Left renal pelvis (tissue), 4 donors: ENCODE measurements at places on chromosomes 7 and 10. TPM values are rescaled to one million over a fixed set of nuclear protein-coding genes. Genes with fewer than 3 reads are reported as not detected.

The C10orf67 gene
- polyA plus RNA-seq, result 2.7 TPM

The SPDYE11 gene
- polyA plus RNA-seq, result 1.3 TPM

The PAX4 gene
- not detected for polyA plus RNA-seq

The GPR85 gene
- polyA plus RNA-seq, result 0.89 TPM

The THSD7A gene
- polyA plus RNA-seq, result 62.2 TPM

The SUN3 gene
- polyA plus RNA-seq, result 0.12 TPM

- DNase-seq, result peak; percentile 41
These were observed 95.4 kb downstream of the FAM53B start for GRCh38 chr10:124648738-124649137.

- DNase-seq, result no peak
These were observed 198.0 kb downstream of the CSTF2T start for GRCh38 chr10:51501396-51501795.

DNA sequence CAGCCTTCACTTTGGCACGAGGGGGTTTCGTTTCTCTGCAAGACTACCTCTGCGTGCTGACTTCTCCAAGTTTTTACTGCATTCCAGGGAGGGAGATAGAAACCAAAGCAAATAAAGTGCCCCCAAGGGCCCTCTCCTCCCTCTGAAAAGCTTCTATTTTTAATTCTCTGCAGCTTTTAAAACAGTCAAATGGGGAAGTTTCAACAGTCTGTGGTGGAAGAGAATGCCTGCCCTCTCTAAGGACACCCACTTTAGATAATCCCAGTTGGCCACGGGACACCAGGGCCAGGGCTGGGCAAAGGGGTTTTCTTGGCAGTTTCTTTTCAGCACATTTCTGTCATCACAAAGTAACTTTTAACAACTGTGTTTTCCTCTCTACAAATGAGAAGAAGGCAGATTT is 386.7 kb upstream of the NPVF start:
- no peak for DNase-seq

GRCh38 chr10:55747244-55747643 is 613.8 kb downstream of the ZWINT start:
- DNase-seq, result no peak

- no peak for DNase-seq
These were observed 254.7 kb downstream of the PAXIP1 start for GRCh38 chr7:154748089-154748786.

- DNase-seq, result no peak
These were observed 97.5 kb downstream of the MKI67 start for GRCh38 chr10:128028508-128029289.

- DNase-seq, result no peak
These were observed 58.9 kb downstream of the CAMK2B start for GRCh38 chr7:44266526-44266925.

- DNase-seq, result no peak
These were observed 113.6 kb downstream of the PRLHR start for GRCh38 chr10:118481871-118482270.

- DNase-seq, result peak; percentile 12
These were observed 47.6 kb downstream of the ICA1 start for GRCh38 chr7:8214244-8214824.

DNA sequence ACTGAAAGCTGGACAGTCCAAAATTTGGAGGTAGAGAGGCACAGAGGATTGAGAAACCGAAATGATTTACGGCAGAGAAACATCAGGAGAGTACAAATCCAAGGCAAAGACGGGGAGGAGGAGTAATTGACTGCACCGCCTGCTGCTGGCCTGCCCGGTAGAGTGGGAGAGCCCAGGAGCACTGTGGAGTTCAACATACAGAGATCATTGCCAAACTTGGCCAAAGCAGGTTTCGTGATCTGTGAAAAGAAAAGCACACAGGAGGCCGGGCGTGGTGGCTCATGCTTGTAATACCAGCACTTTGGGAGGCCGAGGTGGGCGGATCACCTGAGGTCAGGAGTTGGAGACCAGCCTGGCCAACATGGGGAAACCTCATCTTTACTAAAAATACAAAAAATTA is 306.0 kb upstream of the PFKP start:
- DNase-seq, result no peak

DNA sequence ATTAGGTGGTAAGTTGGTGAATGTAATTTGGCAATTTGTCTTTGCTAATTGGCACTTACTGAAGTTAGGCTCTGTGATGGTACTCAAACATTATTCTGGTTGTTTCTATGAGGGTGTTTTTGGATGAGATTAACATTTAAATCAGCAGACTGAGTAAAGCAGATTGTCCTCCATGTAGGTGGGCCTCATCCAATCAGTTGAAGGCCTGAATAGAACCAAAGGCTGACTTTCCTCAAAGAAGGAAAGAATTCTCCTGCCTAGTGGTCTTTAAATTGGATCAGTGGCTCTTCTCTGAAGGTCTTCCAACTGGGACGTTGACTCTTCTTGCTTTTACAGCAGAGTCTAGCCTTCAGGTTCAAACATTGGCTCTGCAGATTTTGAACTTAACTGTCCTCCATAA is 278.3 kb downstream of the KIF20B start:
- DNase-seq, result no peak

- peak; percentile 80 for DNase-seq
These were observed 59.3 kb upstream of the COMTD1 start for GRCh38 chr10:75294866-75295701.

DNA sequence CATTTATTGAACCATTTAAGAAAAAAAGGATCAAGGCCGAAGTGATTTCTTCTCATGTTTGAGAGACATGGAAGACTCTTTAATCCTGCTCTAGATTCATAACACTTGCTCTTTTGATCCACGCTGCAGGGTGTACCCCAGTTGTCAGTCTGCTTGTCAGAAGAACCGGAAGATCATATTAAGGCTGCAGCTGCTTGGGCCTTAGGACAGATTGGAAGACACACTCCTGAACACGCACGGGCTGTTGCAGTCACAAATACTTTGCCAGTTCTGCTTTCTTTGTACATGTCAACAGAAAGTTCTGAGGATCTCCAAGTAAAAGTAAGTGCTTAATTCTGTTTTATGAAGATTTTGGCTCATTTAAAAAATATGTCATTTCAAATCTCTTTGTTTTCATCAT is 46.3 kb downstream of the SPAG6 start:
- DNase-seq, result no peak

DNA sequence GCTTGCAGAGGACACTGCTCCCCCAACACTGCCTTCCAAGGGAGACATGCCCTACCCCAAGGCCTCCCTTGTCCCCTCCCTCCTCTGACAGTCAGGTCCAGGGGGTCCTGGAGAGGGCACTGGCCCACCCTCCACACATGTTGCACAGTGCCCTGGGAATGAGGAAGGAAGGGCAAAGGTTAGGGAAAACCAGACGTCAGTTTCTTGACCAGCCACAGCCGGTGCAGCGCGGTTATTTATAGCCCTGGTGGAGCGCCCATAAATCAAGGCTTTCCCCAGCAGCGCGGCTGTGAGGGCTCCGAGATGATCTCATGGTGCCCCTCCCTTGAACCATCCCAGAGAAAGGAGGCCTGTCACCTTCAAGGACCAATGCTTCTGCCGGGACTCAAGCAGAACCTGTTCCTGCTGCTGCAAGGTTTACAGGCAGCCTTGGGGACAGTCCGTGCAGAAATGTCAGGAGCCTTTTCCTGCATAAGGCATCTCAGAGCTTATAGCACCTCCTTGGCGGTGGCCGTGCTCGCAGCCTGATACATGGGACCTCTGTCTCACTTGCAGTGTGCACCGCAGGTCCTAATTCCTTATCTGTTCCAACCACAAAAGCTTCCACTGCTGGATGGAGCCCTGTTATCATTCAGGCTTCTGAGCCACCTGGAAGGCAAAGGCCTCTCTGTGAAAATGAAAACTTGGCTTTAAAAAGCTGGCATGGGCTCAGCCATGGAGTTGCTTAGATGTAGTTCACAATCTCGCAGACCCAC is 127.3 kb downstream of the LHPP start:
- DNase-seq, result peak; percentile 84

DNA sequence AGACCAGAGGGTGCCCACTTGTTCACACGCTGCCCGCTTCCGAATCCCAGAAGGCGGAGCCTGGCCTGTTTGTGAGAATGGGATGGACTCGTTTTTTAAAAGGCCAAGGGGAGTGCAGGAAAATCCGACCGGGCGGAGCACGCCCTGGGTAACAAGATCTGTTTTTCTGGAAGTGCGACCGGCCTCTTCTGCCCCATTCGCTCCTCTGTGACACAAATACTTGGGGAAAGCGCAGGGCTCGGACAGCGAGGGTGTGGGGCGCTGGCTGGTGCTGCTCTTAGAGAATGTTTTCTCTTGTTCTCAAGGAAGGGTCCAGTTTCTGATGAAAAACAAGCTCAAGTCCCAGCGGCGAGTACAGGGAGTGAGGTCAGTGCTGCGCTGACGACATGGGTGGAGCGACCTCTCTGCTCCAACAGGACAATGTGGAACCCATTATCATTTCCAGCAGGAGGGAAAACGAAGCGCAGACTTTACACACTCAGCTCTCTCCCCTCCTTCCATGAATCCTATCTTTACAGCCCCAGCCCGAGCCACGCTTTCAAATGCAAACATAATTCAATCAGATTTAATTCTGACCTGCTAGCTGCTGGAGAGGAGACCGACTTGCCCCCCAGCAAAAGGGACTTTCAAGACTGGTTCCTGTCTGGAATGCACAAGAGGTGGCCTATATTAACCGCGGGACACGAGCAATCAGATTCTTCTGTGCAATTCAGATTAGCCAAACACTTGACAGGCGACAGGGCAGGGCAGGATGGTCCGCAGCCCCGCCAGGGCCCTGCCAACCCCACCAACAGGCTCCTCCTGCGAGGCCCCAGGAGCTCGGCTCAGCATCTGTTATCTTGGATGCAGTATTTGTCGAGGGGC is 1.1 kb downstream of the RADIL start:
- DNase-seq, result no peak

DNA sequence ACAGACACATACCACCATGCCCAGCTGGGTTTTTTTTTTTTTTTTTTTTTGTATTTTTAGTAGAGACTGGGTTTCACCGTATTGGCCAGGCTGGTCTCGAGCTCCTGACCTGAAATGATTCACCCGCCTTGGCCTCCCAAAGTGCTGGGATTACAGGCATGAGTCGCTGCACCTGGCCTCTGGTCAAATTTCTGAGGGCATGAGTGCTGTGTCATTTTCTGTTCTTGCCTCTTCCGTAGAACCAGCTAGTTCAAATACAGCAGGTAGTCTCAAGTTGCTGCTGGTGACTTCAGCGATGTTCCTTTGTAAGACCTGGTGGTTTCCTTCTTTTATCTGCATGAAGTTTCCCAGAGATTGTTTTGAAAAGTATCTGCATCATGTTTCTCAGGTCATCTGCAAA is 134.8 kb upstream of the SHH start:
- no peak for DNase-seq

DNA sequence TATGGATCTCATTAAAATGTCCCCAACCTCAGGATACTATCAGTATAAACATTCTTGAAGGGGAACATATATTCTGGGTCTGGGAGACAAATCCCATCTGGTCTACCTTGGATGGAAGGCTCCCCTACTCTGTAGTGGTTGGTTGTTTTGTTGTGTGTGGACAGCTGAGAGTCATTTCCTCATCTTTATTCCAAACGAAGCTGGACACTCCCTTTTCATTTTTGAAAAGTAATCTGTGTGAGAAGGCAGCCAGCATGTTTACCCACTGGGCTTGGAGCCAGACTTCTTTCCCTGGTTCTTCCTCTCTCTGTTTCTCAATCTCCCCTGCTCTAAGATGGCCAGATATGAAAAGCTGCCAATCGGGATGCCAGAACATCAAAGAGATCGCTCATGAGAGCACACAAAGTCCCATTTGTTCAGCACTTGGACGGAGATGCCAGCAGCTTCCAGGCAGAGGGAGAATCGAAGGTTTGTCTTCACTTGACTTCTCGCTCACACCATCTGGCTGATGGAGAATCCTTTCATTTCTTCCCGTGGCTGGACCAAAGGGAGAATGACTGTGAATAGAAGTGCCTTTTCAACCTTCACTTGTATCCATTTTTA is 108.1 kb upstream of the AGR3 start:
- peak; percentile 33 for DNase-seq

DNA sequence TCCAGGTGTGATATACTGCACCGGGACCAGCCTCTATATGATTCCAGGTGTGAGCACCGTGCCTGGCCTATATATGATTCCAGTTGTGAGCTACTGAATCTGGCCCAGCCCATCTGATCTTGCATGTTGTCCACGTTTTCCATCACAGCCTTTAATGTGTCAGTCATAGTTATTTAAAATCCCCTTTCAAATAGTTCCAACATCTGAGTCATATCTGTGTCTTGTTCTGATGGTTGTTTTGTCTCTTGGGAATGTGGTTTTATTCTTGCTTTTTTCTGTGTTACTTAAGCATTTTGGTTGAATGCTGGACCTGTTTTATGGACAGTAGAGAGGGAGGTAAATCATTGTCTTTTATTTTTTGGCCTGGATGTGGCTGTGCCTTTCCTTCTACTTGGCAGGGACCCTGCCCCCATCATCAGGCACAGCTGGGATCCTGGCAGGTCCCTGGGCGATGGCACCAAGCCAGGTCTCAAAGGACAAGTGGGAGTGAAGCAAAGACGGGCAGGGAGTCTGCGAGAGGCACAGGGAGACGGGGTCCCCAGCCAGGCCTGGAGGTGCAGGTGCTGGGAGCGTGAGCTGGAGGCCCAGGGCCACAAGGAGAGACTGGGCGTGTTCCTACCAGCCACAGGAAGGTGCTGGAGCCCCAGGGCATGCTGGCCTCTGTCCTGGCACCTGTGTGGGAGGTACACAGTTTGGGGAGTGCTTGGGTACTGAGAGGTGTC is 94.7 kb downstream of the DYNC2I1 start:
- DNase-seq, result no peak

DNA sequence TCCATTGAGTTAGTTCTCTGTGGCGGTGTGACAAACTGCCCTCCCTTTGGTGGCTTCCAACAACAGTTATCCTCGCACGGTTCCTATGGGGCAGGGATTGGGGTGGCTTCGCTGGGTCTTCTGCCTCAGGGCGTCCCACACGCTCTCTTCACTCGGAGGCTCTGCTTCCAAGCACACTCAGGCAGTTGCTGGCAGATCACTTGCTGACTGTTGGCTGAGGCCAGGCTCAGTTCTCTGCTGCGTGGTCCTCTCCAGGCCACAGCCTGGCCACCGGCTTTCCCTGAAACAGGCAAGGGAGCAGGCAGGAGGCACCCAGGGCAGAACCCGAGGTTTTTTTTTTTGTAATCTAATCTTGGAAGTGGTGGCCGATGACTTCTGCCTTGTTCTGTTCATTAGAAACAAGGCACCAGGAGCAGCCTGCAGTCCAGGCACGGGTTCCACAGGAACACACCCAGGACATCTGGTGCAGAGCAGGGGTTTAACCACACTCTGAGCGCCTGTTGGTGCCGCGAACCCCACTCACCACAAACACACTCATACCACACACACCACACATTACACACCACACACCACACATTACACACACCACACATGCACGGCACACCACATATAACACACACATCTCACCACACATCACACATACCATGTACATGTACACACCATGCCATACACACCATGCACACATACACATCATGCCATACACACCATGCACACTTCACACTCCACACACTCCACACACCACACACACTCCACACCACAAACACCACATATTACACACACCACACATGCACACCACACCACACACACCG is 112.2 kb downstream of the PTPN20 start:
- DNase-seq, result no peak

GRCh38 chr10:89685936-89686335 is 15.5 kb upstream of the KIF20B start:
- no peak for DNase-seq
